ENCODE measurements at places on chromosomes 6 and 20.

DNA sequence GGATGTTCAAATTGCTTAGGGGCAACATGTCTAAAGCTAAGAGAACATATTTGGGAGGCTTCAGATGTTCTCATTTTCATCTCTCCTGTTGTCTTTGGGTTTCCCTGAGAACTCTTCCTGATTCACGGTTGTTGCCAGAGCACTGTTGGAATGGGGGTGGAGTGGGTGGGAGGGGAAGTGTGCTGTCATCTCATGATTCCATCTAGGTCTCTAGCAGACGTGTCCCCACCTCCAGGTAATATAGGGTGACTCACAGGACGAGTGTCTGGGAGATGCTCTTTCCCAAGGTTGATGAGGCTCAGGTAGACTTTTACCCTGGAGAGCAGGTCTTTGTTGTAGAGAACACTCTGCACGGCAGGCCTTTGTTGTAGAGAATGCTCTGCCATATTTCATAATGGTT lies 636.9 kb downstream of the QKI start:
- no peak for DNase-seq

DNA sequence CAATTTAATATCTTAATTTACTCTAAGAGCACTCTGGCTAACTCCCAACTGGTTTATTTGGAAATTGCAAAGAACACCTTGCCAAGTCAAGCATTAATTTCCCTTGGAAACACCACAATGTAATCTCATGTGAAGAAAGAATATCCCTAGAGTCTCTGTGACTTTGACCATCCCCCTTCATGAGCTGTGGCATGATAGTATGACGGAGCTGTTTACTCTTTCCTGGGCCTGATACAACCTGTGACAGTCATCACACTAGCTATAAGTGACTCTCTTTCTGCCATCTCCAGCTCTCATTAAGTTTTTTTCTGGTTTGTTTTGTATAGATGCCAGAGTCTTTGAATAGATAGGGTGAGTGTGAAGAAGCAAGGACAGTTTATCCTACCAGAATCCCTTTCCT lies 470.3 kb upstream of the JARID2 start:
- no peak for DNase-seq

DNA sequence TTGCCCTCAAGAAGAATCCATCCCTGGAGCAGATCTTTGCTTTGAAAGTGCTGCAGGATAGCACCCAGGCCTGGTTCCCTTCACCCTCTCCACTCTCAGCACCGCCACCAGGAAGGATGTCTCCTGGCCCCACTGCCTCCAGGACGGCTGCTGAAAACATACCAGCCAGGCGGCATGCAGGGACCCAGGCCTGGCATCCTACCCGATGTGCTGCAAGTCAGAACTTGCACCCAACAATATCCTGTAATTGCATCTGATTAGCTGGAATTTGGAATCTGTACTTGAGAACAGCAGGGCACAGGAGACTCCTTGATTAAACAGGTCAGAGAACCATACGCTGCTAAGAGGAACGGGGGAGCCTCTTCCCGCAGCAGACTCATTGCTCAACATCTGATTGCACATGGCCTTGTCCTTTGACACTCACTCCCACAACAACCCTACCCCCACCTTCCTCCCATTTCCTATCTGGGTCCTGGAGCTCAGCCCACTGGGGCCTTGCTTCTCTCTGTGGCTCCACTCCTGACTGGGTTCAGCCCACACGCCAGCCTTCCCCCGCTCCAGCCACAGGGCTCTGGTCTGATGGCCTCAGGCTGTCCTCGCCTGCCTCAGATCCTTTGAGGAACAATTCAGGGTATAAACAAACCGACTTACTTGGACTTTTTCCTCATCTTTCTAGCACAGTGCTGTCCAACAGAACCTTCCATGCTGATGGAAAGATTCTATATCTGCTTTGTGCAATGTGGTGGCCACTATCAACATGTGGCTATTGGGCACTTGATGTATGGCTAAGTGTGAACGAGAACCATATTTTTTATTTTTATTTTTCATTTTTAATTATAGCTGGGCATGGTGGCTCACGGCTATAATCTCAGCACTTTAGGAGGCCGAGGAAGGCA lies 78.0 kb downstream of the FGD2 start:
- peak; percentile 37 for DNase-seq

DNA sequence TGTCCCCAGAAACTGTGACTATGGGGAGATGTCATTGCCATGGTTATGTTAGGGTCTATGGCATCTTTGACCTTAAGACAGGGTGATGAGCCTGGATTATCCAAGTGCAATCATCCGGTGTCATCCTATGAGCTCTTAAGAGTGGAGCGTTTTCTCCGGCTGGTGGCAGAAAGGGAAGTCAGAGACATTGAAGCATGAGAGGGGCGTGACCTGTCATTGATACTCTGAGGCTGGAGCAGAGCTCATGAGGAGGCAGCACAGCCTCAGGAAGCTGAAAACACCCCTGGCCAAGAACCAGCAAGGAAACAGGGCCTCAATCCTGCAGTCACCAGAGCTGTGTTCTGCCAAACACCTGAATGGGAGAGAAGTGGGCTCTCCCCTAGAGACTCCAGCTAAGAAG lies 59.6 kb downstream of the ANKRD60 start:
- no peak for DNase-seq

GRCh38 chr6:63964366-63964765 lies 328.8 kb downstream of the PHF3 start:
- peak; percentile 11 for DNase-seq

DNA sequence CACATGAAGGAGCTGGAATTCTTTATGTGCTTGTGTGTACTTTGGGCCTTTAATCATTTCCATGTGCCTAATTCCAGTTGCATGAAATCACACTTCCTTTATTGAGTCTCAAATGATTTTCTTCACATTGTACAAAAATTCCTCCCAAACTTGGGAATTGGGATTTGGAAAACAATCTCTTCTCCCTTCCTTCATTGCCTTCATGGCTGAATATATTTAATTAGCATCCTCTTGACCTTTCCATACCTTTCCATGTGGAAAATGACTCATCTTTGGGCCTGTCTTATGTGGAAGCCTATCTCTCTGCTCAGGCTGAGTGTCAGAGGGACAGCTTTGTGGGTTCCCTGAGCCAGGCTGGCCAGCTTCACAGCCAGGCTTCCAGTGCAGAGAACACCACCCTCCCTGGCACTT lies 33.0 kb upstream of the CDH4 start:
- DNase-seq = no peak

GRCh38 chr20:40572251-40572650 lies 116.8 kb downstream of the MAFB start:
- no peak for DNase-seq

GRCh38 chr6:115899730-115900282 lies 160.9 kb downstream of the FRK start:
- no peak for DNase-seq

GRCh38 chr6:137571854-137572253 lies 77.7 kb upstream of the OLIG3 start:
- no peak for DNase-seq

GRCh38 chr6:168941036-168941435 lies 312.6 kb downstream of the THBS2 start:
- DNase-seq = no peak

DNA sequence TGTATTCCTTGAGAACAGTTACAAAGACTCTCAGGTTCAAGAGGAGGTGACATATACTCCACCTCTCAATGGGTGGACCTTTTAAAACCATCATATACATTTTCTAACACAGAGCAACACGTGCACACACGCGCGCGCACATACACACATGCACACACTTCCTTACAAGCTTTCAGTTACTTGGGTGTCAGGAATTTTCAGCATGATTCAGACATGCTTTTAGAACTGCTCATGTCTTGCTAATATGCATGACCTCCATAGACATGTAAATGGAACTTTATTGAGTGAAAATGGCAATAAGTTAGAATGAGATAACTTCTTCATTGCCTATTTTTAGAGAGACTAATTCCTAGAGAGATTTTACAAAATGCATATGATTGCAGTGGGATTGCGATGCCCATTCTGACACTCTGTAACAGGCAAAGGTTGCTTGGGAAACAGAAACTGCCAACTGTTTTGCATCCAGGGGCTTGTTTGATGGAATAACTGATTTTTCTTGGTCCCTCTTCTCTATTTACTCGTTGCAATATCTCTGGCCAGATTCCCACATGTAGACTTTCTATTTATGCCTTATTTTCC lies 531.4 kb upstream of the RNF217 start:
- DNase-seq = no peak

- no peak for DNase-seq
Measured at GRCh38 chr6:143549221-143549948, 37.9 kb upstream of the FUCA2 start.

DNA sequence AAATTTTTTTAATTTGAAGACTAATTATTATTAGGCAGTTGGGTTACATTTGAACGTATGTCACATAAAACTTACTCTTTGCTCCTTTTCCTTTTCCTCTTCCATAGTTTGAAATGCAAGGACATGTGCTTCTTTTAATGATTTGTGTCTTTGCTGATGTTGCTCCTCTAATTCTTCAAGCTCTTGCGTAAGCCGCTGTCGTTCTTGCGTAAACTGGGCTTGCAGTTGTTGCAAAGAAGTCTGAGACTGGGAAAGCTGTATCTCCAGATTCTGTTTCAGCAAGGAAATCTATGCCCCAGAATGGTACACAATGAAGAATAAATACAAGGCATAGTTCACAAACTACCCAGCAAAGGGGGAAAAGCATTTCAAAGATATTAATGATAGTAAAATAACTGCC lies 45.1 kb upstream of the MCM9 start:
- no peak for DNase-seq

DNA sequence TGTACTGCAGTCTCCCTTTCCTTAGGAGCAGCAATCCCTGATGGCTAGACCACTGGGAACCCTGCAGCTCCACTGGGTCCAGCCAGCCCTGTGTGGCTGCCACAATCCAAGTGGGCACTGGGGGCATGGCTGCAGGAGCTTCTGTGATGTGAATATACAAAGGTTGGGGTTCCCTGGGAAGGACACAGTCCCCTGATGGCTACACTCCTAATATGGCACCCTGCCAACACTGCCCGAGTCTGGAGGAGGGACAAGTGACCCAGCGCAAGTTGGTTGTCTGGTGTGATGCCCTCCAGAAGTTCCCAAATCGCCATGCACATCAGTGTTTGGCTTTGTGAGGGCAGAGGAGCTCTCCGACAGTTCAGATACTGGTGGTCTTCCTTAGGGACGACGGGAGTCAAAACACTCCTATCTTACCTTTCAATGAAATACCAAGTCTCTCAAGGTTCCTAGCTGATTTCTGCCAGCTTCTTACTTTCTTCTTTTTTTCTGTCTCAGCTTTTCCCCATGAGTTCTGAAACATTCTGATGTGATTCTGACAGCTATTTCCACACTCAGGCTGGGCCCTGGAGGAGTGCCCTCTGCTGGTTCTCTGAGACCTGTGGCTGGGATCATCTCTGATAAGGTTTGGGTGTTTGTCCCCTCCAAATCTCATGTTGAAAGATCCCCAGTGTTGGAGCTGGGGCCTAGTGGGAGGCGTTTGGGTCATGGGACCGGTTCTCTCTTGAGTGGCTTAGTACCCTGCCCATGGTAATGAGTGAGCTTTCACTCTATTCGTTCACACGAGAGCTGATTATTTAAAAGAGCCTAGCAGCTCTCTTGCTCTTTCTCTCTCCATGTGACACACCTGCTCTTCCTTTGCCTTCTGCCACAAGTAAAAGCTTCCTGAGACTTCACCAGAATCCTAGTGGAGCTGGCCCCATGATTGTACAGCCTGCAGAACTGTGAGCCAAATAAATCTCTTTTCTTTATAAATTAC lies 15.5 kb upstream of the ZFP57 start:
- DNase-seq = no peak

DNA sequence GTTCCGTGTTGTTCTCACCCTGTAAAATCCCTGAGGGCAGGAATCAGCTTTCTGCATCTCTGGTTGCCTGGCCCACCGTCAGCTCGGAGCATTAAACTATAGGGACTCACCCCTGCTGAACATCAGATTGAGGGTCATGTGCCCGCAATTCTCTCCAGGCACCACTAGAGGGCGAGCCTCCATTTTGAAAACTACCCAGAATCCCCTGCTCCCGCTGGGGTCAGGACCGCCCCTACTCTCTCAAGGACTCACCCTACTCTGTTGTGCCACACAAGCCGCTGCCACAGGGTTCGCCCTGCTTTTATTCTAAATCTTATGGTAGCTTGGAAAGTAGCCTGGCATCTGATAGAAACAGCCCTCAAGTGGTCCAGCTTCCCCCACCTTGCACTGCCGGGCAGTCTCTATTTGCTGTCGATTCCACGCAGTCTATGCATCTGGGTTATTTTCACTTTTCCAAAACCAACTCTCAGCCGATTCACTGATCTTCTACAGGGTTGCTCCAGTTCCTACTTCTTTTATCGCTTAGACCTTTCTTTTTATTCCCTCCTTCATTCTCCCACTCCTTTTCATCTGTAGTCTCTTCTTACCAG lies 244.1 kb upstream of the QKI start:
- no peak for DNase-seq

GRCh38 chr6:133855991-133856370 lies 32.9 kb upstream of the TCF21 start:
- DNase-seq = no peak

- no peak for DNase-seq
Measured at GRCh38 chr6:40485300-40485699, 101.9 kb downstream of the LRFN2 start.

DNA sequence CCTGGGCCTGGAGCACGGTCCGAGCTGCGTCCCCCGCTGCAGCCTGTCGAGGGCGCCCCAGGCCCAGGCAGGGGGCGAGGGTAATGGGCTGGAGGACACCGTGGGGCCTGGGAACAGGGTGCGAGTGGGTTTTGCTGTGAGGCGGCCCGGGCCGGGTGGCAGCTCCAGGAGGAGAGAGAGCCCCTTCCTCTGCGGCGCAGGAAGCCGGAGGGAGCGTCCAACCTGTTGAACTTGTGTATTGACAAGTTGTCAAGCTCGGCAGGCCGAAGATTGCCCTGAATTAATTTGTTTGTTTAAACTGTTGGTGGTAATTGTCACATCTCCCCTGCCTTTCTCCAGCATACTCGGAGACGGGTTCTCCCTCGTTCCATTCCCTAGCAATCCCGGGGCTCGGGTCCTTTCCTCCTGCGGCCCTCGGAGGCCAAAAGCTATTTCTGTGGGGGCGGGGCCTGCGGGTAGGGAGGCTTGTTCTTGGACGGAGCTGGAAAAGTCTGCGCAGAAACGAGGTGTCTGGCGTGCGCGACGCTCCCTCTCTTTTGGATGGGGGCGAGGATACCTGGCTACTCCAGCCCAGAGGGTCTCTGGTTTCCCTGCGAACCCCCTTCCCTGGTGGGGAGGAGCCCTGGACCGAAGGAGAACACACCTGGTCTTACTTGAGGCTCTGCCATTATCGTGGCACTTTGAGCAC lies 9.9 kb downstream of the NR2E1 start:
- DNase-seq = no peak

Measured in hippocampal formation (tissue), 2 donors.